ENCODE measurements at places on chromosomes 2 and 18.

DNA sequence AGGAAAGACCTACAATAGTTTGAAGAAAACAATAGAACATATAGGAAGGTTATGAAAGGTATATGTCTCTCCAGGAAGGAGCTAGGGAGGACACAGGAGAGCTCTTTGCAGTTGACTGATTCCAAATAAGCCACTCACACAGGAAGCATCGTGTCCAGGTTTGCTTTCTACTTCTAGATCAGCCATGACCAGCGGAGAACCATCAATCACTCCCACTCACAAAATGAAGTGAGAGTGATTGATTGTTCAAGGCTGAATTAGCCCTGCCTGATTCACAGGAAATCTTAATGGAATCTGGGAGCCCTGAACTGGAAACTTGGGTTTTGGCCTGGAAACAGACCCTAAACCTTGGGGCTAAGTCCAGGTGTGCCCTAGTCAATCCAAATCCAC lies 1292.2 kb upstream of the ZEB2 start:
- DNase-seq, result no peak

DNA sequence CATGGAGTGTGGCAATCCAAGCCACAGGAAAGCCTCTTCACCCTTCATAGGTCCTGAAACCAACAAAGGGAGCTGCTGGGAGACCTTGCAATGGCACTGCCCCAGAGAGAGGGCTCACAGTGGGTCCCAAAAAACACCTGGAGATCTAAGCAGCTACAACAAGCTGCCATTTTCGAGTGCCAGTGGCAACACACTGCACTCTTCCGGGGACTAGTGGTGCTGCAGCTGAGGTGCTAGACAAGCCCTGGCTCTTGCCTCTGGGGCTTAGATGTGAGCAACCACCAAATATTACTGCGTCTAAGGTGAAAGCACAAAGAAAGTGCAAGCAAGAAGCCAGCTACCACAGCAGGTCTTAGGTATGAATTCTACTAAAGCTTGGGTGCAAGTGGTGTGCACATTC lies 192.9 kb downstream of the NOL4 start:
- DNase-seq, result no peak

DNA sequence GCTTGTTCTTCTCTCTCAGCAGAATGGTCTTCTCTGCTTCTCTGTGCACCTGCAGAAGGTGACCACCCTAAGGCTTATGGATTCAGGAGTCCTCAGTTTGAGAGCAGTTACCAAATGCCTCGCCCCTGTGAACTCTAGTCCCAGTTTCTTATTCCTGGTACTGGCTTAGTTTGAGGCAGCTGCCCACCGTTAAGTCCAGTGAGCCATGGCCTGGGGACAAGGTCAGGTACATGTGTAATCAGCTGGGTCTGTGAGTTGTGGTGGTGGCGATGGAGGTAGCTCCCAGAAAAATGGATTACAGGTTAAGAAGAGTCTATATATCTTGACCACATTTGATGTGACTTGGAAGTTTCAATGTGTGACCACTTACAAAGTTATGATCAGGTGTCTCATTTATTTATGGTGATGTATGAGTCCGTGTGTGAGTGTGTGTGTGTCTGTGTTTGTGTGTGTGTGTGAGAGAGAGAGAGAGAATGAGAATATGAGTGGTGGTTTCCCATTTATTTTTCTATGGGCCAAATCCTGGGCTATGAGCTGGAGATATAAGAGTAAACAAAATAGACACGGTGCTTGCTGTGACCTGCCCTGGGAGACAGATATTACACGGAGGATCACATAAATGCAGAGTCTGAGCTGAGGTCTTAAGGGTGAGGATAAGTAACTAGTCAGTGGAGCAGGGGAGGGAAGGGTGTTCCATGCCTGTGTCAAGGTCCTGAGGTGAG lies 13.0 kb upstream of the IL1RN start:
- DNase-seq, result no peak

- DNase-seq, result no peak
Measured at GRCh38 chr2:18883616-18884456, 294.5 kb upstream of the NT5C1B start.

GRCh38 chr2:193843675-193844074 lies 1648.9 kb upstream of the TMEFF2 start:
- no peak for DNase-seq

Measured in activated naive CD4-positive, alpha-beta T cell (primary cell).